ENCODE measurements at places on chromosomes 4 and X.

GRCh38 chrX:2360731-2361130 is 140.0 kb downstream of the DHRSX start:
- DNase-seq, result no peak

GRCh38 chr4:6539009-6539764 is 35.8 kb upstream of the MAN2B2 start:
- DNase-seq, result no peak

GRCh38 chrX:111695297-111695880 is 14.4 kb downstream of the ALG13 start:
- no peak for DNase-seq

- DNase-seq, result no peak
Measured at GRCh38 chr4:159451006-159451405, 348.1 kb downstream of the RAPGEF2 start.

- DNase-seq, result no peak
Measured at GRCh38 chrX:66013194-66013816, 26.6 kb downstream of the VSIG4 start.

GRCh38 chr4:100609810-100610209 is 92.0 kb upstream of the EMCN start:
- DNase-seq, result no peak

DNA sequence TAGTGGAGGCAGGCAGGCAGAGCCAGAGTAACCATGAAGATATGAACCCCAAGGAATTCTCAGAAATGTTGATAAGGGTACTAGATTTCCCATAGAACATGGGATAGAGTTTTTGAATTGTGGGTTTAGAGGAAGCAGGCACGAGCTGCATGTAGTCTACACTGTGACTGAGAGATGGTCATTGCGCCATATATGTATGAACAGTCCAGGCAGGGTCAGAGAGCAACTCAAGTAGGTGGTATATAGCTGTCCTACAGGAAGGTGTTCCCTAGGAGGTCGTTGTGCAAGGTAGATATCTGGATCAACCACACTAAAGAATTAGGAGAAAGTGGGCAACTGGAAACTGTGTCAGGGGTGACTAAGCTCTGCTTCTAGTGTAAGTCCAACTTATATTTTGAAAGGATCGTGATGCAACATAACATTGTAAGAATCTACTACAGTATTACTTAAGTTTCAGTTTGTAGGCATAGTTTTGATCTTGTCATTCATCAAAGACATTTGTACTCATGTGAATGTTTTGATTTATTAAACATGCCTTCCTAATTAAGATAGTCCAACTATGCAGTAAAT is 94.6 kb downstream of the HPGD start:
- DNase-seq, result no peak

DNA sequence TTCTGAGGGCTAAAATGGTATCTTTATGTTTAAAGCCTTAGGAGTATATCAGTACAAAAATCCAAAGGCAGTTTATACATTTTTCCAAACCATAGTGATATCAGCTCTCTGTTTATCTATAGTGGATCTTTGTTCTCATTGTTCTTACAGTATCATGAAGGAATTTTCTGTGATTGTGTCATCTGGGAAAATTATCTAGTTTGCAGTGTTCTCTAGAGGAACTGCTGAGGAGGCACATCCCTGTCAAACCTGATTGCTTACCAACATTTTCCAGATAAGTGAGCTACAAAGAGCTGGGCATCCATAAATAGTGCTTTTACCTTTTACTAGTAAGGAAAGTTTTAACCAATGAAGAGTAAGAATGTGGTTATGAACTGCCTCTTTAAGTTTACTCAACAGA is 44.9 kb upstream of the SLC25A31 start:
- DNase-seq, result no peak

DNA sequence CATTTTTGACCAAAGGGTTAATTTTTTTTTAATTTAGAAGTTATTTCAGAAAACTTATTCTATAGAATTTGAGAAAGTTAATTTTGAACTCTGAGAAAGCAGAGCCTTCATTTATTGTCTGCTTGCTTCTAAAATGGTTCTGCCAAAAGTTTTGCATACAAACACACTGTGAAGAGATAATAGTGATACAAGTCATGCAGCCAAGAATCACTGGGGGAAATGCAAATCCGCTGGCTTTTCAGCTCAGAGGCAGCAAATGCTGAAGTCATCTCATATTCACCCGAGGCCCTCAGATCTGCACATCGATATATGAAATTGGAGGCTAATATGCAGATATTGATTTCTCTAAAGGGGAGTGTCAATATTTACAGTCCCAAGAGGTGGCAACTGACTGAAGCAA is 186.2 kb downstream of the KIT start:
- no peak for DNase-seq

- DNase-seq, result no peak
Measured at GRCh38 chr4:185796176-185796575, 15.8 kb downstream of the SORBS2 start.

GRCh38 chr4:119933606-119934005 is 133.0 kb downstream of the MAD2L1 start:
- no peak for DNase-seq

DNA sequence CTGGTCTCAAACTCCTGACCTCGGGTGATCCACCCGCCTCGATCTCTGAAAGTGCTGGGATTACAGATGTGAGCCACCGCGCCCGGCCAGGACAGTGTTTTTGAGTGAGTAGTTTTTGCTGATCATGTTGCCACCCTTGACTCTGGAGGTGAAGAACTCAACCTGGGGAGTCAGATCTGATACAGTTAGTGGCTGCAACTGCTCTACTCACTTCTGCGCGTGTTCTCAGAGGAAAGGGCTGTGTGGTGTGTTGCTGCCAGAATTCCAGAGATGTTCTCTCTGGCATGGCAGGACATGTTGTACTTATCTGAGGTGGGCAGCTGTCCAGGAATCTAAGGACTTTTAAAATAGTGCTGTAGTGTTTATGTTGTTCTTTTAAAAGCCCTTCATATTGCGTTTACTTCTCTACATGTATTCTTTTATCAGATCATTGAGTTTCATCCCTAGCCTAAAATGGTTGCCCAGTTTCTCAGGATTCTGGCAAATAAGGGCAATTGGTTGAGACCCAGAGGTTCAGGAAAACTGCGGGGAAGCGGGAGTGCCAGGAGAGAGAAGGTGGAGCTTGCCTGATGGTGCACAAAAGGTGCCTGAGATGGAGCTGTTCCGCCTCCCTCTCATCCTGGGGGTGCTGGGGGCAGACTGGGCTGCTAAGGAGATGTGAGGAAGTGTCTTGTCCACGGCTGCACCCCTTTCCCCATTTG is 97.7 kb downstream of the ARHGAP10 start:
- DNase-seq, result no peak

- DNase-seq, result no peak
Measured at GRCh38 chr4:17584521-17585213, 7.7 kb downstream of the LAP3 start.

DNA sequence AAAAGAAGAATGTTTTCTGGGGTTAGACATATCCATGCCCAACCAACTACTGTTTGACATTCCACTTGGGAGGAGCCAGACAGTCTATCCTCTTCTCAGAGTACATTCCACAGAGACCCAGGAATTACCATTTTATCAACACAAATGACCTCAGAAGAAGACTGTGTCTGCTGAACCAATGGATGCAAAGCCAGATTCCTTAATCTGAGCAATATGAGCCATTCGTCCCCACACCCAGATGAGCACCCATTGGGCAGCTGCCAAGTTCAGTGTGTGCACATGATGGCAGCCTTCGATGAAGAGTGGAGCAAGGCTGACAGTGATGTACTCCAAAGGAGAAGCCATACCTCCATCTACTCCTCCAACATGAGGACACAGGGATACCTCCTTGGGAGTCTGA is 111.3 kb downstream of the ZNF674 start:
- no peak for DNase-seq

DNA sequence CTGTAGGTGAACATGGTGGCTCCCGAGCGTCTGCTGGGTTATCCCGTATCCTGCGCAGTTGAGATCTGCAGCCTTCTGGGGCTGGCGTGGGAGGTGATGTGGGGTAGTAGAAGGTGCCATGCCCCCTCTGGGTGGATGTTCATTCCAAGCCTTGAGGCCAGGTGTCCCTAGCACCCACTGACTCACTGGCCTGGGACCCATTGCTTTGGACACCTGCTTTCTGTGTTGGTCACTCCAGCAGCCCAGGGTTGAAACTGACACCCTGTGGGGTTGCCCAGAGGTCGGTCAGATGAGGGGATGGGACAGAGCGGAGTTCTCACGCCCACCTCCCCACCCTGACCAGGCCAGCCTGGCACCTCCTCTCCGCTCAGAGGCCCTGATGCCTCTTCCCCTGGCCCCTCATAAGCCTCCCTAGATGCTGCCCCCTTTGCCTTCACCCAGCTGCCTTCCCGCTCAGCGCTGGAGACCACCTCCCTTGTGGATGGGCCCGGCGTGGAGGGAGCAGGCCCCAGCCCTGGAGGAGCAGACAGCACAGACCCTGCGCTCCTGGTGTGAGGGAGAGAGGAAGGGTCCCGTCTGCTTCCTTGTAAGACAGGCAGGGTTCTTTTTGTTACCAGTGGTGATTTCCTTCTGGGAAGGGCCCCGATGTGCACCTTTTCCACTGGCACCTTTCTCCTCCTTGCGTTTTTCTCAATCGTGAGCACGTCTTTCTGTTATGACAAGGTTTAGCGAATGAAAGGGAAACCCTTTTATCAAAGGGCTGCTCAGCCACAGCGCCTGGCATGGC is 2.0 kb downstream of the DOK7 start:
- no peak for DNase-seq

DNA sequence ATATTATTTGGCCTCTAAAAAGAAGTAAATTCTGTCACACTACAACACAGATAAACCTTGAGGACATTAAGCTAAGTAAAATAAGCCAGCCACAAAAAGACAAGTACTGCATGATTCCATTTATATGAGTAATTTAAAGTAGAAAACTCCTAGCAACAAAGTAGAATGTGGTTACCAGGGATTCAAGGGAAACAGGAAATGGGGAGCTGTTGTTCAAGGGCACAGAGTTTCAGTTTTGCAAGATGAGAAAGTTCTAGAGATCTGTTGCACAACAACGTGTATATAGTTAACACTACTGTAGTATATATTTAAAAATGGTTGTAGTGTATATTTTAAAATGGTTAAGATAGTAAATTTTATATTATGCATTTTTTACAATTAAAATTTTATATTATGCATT is 25.4 kb downstream of the SEC31A start:
- peak; percentile 84 for DNase-seq

- DNase-seq, result no peak
Measured at GRCh38 chr4:55346851-55347255, 811 bp downstream of the SRD5A3 start.

GRCh38 chr4:2412534-2412884 is 5.9 kb downstream of the ZFYVE28 start:
- peak; percentile 37 for DNase-seq

- DNase-seq, result no peak
Measured at GRCh38 chrX:13803116-13803515, 13.8 kb downstream of the GPM6B start.

DNA sequence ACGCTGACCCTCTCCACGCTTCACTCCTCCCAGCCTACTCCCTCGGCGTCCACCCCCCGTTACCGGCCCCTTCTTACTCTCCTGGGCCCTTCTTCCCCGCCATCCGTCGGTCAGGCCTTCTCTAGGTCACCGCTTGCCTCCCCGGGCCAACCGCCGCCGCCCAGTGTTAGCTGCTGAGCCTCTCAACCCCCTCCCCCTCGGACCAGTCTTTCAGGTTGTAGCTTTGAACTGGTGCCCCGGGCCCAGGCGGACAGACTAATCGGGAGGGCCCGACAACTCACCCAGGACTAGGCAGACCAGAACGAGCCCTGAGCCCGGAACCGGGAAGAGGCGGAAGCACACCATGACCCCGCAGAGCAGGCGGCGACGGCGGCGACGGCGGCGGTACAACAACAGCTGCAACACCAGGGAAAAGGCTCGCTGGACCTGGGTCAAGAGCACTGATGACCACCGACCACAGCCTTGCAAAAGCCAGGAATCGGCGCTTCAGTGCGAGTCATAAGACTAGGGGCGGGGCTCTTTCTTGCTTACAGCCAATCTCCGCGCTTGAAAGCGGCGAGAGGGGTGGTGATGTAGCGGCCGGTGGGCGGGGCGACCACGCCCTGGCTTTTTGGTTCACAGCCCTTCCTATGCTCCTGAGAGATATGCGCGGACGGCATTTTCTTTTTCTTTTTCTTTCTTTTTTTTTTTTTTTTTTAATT is at the start of gene LAMP2:
Gene LAMP2, minus strand, starts transcription at position 472 of the 701 bp plus-strand sequence. Its CDS starts 127 bp downstream, at position 345.
- peak; percentile 78 for DNase-seq

- no peak for DNase-seq
Measured at GRCh38 chrX:45955661-45956060, 589.6 kb downstream of the ZNF674 start.

GRCh38 chr4:75779105-75779757 is 54.9 kb downstream of the USO1 start:
- DNase-seq, result peak; percentile 4

GRCh38 chr4:7584606-7585159 is 150.0 kb upstream of the PSAPL1 start:
- no peak for DNase-seq

- no peak for DNase-seq
Measured at GRCh38 chr4:10552591-10553280, 95.5 kb upstream of the ZNF518B start.

DNA sequence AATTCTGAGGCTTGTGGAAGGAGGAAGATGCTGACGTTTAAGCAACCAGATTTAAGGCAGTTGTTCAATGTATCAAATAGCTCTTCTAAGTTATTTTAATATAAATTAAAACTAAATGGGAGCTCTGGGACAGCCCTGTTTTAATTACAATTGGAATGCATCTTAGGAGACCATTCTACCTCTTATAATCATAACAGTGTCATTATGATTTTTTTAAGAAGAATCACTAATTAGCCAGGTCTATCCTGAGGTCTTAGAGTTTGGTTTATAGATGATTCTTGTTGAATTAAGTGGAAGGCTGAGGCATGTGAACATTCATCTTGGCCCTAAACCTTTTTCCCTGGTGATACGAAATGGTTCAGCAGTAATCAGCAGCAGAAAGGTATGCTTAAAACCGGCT is 113.4 kb downstream of the CEP135 start:
- DNase-seq, result no peak

- no peak for DNase-seq
Measured at GRCh38 chr4:95857761-95858160, 17.9 kb downstream of the PDHA2 start.

DNA sequence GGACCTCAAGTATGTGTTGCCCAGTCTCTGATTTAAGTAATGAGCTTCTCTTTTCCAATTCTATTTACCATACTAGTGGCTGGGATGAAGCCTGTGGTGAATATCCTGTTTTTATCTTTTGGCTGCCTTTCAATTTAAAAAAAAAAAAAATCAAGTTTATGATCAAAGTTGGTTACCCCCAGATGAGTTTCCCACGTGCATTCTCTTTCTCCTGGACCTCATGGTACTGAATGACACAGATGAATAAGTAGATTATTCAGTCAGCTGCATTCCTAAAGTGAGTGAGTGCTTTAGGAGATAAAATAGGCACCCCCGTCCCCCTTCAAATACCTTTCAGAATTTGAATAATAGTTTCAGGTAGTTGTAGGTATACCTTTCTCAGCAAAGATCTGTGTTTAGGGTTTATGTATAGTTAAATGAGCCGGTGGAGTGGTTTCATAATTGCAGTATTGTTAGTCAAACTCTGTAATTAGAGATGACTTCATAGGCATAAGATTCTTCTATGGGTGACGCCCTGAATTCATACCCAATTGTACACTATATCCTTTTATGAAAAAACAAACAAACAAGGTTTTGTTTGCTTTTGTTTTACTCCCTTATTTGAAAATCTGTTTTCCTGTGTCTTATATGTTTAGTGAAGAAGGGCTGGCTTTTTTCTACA is 41.9 kb downstream of the PLS3 start:
- DNase-seq, result no peak

- DNase-seq, result no peak
Measured at GRCh38 chr4:143616771-143617170, 83.7 kb downstream of the FREM3 start.

GRCh38 chr4:92120810-92121498 is 182.8 kb upstream of the GRID2 start:
- DNase-seq, result no peak

- DNase-seq, result no peak
Measured at GRCh38 chr4:109411964-109412363, 21.7 kb upstream of the SEC24B start.
